ENCODE measurements at places on chromosomes 3 and 15.

- no peak for DNase-seq
These were observed 308.5 kb upstream of the RASGRP1 start for GRCh38 chr15:38873158-38873557.

GRCh38 chr3:190012314-190012782 lies 108.3 kb downstream of the P3H2 start:
- DNase-seq: no peak

- DNase-seq: no peak
These were observed 14.9 kb downstream of the PSTPIP1 start for GRCh38 chr15:77009646-77010311.

DNA sequence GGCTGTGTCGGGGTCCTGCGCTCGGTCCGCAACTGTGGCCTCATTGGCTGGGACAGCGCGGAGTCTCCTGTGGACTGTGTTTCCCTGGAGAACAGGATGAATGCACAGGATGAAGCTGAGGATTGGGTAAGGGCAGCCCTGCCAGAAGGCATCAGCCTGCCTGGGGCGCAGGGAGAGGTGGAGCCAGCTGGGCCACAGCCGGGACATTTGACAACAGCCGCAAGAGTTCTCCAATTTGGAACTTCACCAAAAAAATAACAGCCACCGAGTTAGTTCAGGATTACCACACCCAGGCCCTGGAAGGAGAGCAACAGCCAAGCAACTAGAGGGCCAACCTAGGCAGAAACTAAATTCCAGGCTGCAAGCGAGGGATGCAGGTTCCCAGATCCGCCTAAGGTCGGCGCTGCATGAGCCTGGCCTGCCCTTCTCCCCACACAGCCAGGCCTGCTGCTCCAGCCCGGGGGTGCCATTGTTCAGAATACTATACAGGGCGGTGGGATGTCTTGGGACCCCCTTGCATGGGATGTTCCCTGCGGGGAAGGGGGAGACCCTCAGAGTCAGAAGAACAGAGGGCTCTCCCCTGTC lies 229.3 kb downstream of the OCA2 start:
- no peak for DNase-seq

DNA sequence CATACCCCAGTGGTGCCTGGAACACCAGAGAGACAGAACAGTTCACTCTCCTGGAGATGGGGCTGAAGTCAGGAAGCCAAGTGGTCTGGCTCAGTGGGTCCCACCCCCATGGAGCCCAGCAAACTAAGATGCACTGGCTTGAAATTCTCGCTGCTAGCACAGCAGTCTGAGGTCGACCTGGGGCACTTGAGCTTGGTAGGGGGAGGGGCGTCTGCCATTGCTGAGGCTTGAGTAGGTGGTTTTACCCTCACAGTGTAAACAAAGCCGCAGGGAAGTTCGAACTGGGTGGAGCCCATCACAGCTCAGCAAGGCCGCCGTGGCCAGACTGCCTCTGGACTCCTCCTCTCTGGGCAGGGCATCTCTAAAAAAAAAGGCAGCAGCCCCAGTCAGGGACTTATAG lies 272.0 kb downstream of the KLF13 start:
- peak; percentile 12 for DNase-seq

DNA sequence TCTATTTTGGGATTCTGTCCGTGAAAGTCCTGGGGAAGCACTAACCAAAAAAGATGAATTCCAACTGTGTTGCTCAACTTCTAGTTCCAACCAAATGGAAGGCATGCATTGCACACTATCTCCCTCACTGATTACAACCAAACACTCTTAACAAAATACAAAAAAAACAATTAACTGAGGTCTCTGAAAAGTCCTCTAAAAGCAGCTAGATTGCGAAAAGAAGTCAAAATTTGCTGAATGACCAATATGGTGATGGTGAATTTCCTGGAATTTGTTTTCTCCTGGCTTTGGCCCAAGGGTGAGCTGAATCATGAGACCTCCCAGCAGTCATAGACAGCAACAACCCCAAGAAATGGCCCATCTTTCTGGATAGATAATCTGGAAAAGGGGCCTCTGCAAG lies 28.3 kb downstream of the CYP19A1 start:
- DNase-seq: no peak

DNA sequence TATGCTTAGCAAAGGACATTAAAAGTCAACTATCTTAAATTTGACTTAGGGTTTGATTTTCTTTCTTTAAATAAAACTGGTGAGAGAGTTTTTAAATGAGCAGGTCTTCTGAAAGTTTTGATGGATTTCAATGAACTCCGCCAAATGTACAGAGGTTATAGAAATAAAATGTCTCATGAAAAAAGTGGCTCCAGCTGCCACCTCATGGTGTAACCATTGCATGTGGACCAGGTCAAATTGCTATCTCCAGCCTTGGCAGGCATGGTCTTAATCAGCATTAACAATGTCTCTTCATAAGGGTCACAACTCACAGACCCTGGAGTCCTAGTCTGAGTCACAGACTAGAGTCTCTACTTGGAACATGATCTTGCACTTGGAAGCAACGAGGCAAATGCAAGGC lies 182.3 kb downstream of the ADAMTS17 start:
- DNase-seq: no peak

DNA sequence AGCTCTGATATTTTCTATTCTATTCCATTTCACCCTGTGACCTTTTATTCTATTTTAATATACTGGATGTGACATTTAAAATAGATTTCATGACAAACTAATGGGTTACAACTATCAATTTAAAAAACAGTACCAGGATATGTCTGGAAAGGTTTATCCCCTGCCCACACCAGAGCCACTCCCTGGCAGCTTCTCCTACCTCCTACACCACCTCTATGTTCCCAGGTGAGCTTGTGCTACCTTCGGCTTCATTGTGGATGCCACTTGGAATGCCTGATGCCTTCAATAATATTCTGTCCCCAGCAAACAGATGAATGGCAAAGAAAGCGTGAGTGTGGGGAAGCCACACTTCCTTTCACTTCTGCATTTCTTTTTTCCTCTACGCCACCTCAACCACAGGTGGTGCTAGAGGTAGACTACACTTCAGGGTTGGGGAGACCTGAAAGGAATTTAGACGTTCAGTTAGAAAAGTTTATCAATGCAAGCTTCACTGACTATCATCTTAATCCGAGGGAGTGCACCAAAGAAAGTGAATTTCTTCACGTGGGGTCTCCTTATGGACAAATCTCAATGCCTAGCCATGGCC lies 213.0 kb downstream of the SSR3 start:
- DNase-seq: no peak

DNA sequence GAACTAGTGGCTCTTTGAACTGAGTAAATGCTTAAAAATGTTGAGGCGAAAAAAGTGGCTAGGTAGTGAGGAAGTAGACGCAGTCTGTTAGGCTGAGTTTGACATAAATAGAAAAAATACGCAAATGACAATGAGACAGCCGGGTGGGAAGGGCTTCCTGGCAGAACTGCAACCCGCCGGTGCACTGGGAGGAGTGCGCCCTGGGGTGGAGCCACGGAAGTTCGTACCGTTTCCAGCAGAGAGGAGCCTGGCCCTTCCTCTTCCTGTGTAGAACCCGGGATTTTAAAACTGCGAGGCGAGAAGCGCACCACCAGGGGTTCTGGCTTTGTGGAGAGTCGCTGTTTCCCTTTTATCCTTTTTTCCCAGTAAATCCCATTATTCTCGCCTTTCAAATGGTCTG lies 602.6 kb downstream of the PYDC2 start:
- DNase-seq: no peak

- DNase-seq: no peak
These were observed 48.5 kb downstream of the MBNL1 start for GRCh38 chr3:152317184-152317583.

GRCh38 chr3:151890721-151891141 lies 17.3 kb downstream of the SUCNR1 start:
- DNase-seq: peak; percentile 88

GRCh38 chr3:18044971-18045880 lies 302.8 kb upstream of the TBC1D5 start:
- peak; percentile 40 for DNase-seq

All from NCI-H748 treated with DMSO at 0.1 percent for 48 hours (cell line).